ENCODE measurements at places on chromosomes 5 and 9.

DNA sequence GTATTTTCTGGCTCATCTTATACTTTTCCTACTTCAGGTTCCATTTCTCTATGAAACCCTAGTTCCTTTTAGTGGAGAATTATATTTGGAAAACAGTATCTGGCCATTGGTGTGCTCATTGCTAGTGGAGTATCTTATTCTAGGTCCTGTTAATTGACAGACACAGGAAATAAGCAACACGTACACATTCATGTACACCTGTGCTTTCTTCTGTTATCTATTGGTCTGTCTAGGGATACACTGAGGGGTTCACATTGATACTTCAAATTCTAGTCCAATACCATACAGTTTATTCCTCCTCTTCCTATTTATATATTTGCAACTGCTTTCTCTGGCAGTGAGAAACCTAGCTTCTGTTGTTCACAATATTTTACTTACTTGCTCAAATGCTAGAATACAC lies 110.2 kb downstream of the FER start:
- no peak for DNase-seq

DNA sequence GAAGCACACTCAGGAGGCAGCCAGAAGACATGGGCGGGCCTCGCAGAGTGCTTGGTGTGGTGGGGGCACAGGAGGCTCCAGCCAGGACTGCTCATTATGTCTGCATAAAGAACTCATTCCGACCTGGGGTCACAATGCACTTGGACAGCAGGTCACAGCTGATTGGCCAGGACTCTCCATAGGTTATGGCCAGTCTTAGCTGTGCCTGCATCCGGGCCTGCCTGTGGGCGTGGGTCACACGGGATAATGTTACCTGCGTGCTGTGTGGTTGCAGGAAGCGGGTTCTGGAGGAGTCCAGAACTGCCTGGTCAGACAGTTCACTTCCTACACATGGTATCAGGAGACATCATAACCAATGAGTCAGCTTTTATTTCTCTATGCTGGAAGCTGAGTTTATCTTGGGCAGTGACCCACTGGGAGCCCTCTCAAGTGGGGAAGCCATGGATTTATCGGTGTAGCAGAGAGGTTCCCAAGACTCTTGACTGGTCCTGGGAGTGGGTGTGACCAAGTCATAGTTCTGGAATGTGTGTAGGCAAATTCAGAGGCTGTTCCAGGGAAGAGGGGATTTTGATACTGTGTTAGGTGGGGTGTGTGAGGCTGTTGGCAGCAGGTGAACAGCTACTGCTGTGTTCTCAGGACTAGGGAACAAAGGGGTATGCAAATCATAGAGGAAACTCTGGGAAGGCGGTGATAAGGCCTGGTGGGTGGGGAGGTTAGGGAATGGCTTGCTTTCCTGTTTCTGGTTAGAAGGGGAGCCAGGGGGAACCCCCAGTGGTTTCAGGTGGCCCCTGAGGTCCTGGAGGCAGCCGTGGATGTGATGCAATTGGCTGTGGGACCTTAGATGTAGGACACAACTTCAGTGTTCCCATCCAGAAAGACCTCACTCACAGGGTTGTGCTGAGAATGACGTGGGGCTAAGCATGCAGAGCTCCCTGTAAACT lies 51.3 kb downstream of the ARHGEF37 start:
- DNase-seq = no peak

- DNase-seq = no peak
Observed at GRCh38 chr5:42600441-42600840, 156.2 kb upstream of the CCDC152 start.

DNA sequence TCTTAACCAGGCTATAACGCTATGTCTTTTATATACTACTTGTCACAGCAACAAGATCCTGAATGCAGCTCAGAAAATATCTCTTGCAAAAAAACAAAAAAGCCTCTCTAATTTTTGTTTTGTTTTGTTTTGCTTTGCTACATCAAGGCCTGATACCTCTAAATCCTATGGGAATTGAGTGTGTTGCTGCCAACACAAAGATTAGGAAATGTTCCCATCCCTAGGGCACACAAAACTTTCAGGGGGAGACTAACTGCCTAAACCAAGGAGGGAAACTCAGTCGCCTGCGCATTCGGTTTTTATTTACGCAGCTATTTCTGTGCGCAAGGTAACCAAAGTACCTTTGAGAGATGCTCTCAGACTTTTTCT lies 1.7 kb downstream of the SSBP2 start:
- no peak for DNase-seq

GRCh38 chr9:105048331-105048730 lies 120.4 kb upstream of the ABCA1 start:
- no peak for DNase-seq

DNA sequence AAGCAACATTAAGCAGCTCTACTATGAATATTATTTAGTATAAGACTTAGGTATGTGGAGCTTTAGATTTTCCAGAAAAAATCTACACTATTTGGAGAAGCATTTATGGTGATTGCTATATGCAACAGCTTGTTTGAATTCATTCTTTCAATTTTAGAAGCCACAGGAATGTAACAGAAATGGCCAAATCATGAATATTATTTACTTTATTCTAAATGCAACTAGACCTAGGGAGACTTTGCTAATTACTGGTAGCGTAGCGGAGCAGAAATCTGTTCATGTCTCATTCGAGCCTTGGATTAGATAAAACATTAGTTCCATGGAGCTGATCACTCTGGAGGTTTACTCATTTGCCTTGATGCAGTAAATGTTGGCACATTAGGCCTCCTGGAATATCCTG lies 290.2 kb downstream of the ZNF608 start:
- DNase-seq = no peak

GRCh38 chr5:24232041-24232440 lies 412.7 kb downstream of the CDH10 start:
- DNase-seq = no peak

DNA sequence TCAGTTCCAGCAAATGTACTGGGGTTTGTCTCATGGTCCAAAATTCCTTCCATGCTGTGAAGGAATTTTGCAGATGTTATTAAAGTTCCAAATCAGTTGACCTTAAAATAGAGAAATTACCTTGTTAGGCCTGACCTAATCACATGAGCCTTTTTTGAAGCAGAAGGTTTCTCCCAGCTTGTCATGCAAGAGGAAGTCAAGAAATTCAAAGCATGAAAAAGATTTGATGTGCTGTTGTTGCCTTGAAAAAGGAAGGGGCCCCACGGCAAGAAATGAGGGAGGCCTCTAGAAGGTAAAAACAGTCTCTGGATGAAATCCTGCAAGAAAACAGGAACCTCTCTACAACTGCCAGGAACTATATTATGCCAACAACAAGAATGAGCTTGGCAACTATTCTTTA lies 24.2 kb upstream of the HAPLN1 start:
- no peak for DNase-seq

DNA sequence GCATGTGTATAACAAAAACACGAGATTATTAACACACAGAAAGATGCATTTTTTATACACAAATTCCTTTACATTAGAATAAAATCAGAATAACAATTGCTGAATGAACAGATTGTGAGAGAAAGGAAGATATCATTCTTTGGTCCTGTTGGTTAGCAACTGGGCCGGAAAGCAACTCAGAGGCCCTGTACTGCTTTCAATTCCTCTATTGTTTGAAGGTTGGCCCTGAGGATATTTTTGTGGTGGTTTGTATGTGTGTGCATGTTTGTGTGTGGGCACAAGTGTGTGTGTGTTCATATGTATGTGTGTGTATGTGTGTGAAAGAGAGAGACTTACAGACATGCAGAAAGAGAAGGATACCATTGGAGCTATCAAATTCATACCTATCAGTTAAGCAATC lies 356.8 kb upstream of the DMAC1 start:
- no peak for DNase-seq

- no peak for DNase-seq
Observed at GRCh38 chr9:2281031-2281802, 266.1 kb downstream of the SMARCA2 start.

- no peak for DNase-seq
Observed at GRCh38 chr5:156121234-156121633, 205.7 kb upstream of the SGCD start.

- DNase-seq = no peak
Observed at GRCh38 chr5:179143446-179143845, 83.3 kb downstream of the ZNF354C start.

DNA sequence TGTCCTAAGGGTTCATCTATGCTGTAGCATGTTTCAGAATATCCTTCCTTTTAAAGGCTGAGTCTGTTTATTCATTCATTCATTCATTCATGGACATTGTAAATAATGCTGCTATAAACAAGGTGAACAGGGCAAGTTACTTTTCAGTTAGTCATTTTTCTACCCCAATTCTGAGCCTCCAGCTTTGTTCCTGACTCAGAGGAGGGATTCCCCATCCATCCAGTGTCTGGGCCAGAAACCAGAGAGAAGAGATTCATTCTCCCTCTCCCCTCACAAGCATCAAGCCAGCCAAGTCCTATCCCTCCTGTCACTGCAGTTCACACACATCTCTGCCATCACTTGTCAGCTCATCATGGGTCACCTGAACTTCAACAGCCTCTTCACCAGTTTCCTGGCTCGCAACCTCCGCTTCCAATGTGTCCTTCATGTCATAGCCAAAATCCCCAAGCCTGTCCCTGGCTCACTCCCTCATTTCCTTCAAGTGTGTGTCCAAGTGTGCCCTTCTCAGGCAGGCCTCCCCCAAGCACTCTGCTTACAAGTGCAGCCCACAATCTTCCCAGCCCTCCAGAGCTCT lies 203.0 kb downstream of the TTLL11 start:
- DNase-seq = peak; percentile 71

DNA sequence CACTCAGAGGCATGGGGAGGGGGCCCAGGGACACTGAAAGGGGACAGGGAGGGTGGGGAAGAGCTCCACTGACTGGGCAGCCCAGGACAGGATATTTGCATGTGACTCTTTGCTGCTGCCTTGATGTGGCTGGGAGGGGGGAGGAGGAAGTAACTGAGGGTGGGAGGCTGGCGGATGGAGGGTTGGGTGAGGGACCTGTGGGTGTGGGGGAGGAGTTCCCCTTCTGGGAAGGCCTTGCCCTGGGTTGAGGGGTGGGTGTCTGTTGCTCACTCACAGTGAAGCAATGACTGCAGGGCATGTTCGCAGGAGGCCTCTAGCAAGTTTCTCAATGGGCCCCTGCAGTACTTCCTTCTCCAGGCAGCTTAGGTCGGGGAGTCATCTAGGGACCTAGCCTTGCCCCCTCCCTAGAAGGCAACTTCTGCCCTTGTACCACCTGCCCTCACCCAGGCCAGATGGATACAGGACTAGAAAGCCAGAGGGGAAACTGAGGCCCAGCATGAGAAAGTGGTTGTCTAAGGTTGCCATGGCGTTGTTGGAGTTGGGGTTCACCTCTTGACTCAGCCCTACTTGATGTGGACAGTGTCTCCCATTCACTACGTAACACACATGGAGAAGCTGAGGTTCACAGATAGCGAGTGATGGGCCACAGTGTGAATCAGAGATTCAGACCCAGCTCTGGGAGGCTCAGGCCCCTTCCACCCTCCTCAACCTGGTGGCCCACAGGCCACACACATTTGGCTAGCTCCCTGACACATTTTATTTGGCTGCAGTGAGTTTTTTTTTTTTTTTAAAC lies 3.0 kb downstream of the GRK6 start:
- DNase-seq = peak; percentile 67

DNA sequence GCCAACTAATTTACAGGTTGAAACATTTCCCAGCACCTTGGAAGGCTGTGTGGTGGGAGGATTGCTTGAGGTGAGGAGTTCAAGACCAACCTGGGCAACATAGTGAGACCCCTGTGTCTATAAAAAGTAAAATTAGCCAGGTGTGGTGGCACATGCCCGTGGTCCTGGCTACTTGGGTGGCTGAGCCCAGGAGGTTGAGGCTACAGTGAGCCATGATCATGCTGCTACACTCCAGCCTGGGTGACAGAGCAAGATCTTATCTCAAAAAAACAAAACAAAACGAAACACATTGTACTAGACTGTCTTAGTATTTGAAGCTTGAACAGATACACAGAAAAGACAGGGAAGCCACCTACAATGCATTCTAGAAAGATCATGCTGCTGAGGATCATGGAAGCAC lies 2.8 kb upstream of the HSDL2 start:
- DNase-seq = no peak

DNA sequence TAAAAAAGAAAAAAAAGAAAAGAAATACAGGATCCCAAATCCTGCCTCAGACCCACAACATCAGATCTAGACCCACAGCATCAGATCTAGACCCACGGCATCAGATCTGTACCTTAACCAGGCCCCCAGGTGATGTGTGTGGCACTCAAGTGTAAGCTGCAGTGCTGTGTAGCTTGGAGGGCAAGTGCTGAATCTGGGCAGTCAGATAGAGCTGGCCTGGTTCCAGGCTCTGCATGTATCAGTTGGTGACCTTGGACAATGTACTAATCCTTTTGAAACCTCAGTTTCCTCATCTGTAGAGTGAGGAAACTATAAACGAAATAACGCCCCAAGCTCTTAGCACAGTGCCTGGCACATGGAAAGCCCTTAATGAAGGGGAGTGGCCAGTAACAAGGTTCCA lies 16.7 kb downstream of the COL15A1 start:
- no peak for DNase-seq

DNA sequence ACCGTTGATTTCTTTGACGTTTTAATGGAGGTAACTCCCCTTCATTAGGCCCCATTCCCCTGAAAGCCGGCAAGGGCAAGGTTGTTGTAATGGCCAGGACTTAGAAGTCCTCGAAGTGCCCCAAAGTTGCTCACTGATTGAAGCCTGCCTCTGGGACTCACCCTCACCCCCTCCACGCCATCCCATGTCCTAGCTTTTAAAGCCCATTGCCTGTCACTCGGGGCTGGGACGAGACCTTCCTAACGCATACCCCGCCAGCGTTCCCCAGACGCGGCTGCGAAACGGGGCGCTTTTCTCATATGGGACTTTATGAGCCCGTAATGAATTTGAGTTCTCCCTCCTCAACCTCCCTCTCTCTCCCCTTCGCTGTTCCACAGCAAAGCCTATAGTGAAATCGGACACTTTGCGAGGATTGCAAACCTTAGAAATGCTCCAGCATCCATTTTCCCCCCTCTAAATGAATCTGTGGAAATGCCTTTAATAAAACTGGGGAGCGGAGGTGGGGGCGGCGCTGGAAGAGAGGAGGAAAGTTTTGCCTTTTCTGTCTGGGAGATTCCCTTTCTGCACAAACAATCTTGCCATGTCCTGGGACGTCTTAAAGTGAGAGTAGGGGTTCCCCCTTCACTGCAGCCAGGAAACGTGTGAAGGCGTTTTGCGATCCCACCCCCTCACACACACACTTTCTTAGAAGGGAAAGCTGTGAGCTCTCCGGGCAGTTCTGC lies 1.5 kb downstream of the PAPPA start:
- no peak for DNase-seq
